ENCODE measurements at places on chromosomes 1 and 21.

DNA sequence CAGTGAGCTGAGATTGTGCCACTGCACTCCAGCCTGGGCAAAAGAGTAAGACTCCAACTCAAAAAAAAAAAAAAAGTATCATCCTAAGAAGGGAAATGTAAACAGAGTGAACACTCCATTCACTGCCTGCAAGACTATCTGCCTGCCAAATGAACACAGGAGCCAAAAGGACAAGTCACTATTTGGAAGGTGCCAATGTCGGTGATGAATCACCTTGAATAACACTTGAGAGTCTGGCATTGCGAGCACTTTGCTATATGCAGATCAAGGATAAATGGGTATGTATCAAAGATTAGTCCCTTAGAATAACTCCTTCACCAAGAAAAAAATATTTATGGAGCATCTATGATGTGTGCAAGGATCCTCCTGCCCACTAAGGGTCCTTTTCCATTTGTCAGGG, 6.6 kb downstream of the UBR4 start:
- no peak for DNase-seq

- DNase-seq, result no peak
Observed at GRCh38 chr1:119293797-119294196, 74.8 kb upstream of the HAO2 start.

- DNase-seq, result peak; percentile 88
Observed at GRCh38 chr1:98903261-98903660, 101.4 kb downstream of the PLPPR5 start.

DNA sequence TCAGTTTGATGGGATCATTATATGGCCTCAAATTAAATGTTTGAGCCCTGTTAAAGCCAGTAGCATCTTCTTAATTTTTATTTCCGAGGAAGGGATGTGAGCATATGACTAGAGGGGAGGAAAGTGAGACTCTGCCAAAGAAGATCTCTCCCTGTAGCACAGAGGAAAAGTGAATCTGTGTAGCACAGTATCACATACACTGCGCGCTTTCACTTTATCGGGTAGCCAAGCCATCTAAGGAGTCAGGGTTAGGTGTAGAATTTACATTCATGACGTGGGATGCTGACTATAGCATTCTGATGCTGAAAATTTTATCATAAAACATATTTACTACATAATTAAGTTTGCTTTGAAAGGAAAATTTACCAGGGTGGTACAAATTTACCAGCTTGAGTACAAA, 24.0 kb downstream of the LRRC8D start:
- DNase-seq, result no peak
